ENCODE measurements at places on chromosomes 11 and 22.

DNA sequence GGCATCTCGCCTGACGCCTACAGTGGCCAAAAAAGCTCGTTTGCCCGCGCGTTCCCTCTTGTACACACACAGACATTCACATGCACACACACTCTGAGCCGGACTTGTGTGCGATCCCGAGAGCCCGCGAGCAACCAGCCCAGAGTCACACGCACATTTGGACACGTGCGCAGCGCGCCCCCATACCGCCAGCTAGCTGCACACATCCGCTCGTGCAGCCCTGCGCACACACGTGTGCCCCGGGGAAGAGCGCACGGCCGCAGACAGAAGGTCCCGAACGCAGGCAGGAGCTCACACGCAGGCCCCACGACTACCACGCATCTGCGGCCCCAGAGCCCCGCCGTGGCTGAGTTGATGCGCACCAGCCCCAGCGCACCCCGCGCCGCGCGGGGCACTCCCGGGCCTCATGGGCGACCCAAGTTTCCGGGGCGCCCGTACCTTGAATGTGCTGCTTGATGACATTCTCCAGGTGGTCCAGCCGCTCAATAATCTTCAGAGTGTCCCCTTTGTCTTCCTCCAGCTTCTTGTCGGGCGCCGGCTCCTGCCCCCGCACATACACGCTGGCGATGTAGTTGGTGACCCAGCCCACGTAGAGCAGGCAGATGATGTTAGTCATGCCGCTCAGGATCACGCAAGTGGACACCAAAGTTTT is 758 bp downstream of the GALNT18 start:
- DNase-seq, result peak; percentile 91

DNA sequence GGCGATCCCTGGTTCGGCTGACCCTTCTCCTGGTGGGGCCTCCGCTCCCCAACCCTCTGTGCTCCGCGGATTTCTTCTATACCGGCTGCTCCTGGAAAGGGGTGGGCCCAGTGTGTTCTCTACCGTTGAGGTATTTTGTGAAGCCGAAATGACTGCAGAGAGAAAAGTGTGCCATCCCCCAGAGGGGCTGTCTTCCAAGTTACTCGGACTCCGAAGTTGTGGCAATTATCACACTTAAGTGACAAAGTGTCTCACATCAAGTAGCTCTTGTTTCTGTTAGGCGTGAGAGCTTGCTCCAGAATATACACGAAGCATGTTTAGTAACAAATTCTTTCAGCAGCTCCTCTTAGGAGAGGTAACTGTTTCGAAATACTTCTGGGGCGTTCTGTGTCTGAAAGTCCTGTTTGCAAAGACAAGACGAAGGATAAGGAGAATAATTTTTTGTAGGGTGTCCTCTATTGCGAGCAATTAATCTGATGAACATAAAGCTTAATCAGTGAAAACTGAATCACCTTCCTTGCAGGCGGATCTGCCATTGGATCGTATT is 434 bp downstream of the XPNPEP3 start:
- no peak for DNase-seq

GRCh38 chr22:26323013-26323412 is 106.0 kb upstream of the ASPHD2 start:
- no peak for DNase-seq

- DNase-seq, result peak; percentile 57
These were observed 1.2 kb upstream of the TSKU start for GRCh38 chr11:76781807-76782530.

- no peak for DNase-seq
These were observed 87.4 kb downstream of the DLG2 start for GRCh38 chr11:85539740-85540139.

DNA sequence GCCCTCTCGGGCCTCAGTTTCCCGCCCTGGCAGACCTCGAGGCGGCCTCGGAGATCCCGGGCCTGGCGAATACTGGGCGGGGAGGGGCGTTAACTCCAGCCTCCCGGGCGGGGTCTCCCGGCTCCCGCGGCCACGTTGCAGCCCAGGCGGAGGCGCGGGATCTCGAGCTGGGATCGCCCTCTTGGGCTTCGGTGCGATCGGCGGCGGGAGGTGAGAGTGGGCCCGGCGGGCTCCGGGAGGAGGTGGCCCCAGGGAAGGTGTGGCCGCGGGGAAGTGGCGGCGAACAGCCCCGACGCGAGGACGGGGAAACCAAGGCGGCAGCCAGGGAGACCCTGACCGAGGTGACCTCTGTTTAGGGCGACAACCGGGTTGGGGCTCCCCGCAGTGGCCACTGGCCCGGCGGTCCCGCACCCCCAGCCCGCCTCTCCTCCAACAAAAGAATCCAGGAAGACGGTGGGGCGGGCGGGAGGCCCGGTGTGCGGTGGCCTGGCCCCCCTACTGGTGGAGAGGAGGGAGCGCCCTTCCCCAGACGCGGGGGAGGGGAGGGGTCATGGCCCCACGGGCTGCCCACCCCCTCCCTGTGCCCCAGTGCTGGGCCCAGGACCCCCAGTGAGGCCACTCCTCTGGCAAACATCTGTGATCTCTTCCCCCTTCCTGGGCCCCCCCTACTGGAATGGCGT is at the start of gene PHETA2:
Gene PHETA2, plus strand, starts transcription at position 117 of the 680 bp plus-strand sequence. CDS start 3,046 bp downstream, outside the sequence.
- no peak for DNase-seq

- DNase-seq, result no peak
These were observed 2.7 kb upstream of the ANO3 start for GRCh38 chr11:26329206-26329605.

- no peak for DNase-seq
These were observed 1085.9 kb downstream of the TBC1D22A start for GRCh38 chr22:47848184-47848920.

DNA sequence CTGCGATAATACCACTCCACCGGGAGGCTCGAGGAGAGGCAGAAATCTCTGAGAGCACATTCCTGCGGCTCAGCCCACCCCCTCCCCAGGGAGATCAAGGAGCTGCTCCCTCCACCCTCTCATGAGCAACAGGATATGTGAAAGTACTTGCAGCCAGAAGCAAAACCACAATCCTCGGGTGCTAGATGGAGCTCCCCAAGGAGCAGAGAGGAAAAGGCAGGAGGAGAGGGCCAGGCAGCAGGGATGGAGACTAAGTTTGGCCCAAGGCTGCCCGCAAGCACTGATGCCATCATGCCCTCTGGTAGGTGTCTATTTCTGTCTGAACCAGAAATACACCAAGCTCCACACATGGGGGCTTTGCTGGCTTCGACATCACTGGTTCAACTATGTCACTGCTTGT is 22.3 kb downstream of the VPS37C start:
- no peak for DNase-seq

DNA sequence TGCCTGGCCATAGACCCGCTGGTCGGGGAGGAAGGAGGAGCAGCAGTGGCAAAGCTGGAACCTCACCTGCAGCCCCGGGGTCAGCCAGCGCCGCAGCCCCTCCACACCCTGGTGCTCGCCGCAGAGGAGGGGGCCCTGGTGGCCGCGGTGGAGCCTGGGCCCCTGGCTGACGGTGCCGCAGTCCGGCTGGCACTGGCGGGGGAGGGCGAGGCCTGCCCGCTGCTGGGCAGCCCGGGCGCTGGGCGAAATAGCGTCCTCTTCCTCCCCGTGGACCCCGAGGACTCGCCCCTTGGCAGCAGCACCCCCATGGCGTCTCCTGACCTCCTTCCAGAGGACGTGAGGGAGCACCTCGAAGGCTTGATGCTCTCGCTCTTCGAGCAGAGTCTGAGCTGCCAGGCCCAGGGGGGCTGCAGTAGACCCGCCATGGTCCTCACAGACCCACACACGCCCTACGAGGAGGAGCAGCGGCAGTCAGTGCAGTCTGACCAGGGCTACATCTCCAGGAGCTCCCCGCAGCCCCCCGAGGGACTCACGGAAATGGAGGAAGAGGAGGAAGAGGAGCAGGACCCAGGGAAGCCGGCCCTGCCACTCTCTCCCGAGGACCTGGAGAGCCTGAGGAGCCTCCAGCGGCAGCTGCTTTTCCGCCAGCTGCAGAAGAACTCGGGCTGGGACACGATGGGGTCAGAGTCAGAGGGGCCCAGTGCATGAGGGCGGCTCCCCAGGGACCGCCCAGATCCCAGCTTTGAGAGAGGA is 11.9 kb downstream of the TMEM121B start:
- DNase-seq, result peak; percentile 79

DNA sequence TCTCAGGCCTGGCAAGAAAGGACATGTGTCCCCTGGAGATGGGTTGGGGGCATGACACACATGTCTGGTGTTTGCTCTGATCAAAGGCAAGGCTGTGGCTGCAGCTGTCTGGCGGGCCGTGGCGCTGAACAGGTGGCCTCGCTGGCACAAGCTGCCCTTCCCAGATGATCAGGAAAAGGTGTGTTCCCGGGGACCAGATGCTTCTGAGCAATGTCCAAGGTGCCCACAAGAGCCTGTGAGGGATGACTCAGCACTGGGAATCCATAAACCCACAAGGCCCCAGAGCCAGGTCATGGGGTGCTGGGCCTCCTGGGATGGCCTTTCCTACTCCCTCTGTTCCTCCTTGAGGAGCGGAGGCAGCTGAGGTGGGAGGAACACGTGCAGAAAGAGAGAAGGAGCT is 9.7 kb upstream of the LRP5 start:
- DNase-seq, result no peak

- DNase-seq, result no peak
These were observed 5.3 kb upstream of the KCNQ1OT1 start for GRCh38 chr11:2704896-2705606.

GRCh38 chr11:10720881-10721376 is 27.4 kb upstream of the IRAG1 start:
- no peak for DNase-seq

- no peak for DNase-seq
These were observed 130.4 kb downstream of the MSANTD4 start for GRCh38 chr11:105891685-105892084.

- no peak for DNase-seq
These were observed 2.4 kb downstream of the PHF21A start for GRCh38 chr11:46118702-46119351.

DNA sequence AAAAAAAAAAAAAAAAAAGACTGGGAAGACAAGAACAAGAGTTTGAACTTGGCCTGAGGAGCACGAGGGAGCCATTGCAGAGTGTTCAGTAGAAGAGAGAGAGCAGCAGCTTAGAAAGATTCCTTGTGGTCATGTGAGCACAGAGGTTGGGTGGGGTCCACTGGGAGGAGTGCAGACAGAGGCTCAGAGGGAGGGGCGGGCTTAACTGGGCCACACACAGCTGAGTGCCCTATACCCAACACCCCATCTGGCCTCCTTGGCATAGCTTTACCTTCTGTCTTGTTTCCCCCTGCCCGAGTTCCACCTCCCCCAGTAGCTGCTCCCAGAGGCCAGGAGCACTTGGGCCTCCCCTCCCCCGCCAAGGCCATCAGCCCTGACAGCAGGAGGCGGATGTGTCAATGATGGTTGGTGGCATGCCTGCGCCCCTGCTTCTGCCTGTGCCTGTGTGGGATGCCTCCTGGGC is 12.1 kb downstream of the C11orf86 start:
- no peak for DNase-seq

DNA sequence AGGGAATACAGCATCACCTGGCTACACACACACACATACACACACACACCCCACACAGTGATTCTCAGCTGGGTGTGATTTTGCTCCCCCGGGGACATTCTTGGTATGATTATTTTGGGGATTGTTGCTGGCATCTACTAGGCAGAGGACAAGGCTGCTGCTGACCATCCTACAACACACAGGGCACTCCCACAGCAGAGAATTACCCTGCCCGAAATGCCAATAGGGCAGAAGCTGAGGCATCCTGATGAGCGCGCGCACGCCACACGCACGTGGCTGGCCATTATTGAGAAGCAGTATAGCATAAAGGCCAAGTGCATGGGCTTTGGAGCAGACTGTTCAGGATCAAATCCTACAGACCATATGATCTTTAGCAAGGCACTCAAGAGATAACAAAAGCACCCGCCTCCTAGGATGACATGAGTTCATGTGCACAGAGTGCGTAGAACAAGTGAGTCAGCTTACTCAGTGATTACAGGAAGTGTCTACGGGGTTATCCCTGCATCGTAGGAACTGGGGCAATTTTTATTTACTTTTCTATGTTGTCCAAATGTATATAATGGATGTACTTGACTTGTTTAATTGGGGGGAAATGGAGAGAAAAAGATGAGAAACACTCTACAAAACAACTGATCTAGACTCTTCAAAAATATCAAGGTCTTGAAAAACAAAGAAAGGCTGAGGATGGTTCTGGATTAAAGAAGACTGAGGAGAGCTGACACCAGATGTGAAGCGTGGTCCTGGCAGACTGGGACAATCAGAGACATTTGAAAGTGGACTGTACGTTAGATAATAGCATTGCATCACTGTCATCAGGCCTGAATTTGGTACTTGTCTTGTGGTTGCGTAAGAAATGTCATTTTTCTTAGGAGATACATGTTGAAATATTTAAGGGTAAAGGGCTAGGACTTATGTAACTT is 7.2 kb upstream of the EHD1 start:
- no peak for DNase-seq

- DNase-seq, result no peak
These were observed 15.8 kb upstream of the SLCO2B1 start for GRCh38 chr11:75135021-75135650.

DNA sequence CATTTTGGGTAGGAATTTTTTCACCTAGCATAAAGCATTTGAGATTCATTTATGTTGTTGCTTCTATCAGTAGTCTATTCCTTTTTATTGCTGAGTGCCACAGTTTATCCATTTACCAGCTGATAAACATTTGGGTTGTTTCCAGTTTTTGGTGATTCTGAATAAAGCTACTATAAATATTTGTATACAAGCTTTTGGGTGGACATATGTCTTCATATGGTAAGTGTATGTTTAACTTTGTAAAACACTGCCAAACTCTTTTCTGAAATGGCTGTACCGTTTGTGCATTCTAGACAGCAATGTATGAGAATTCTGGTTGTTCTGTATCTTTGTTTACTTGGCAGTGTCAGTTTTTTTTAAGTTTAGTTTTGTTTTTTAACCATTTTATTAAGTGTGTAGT is 16.9 kb downstream of the USP47 start:
- DNase-seq, result no peak

DNA sequence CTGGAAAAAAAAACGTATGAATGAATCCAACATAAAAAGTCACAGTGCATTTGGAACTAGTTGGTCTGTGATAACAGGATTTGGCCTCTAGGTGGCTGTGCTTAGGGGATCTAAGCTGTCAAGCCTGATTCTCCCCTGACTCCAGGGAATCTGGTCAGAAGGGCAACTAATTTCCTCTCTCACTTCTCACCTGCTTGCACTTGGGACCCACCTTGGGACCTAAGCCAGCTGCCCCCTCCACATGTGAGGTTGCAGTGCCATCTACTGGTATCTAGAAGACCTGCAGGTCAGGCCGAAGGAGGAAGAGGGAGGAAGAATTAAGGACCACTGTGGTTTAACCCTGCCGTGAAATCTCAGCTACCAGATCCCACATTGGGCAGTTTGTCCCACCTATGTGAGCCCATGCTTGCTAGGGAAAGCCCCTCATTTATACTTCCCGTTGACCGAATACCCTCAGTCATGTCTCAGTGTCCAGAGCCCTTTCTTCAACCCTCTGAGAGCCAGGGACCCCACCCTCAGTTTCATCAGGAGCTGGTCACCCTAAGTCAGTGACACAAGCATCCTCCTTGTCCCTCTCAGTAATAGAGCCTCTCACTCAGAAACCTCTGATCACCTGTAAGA is 33.2 kb upstream of the CAVIN3 start:
- peak; percentile 32 for DNase-seq

- no peak for DNase-seq
These were observed 27.9 kb downstream of the PHF21B start for GRCh38 chr22:44981857-44982256.

All from posterior cingulate gyrus (tissue), 11 donors.